Spinal cord (tissue), 10 donors: ENCODE measurements at places on chromosomes 3 and 15. TPM values are rescaled to one million over a fixed set of nuclear protein-coding genes. Genes with fewer than 3 reads are reported as not detected.

The KCNMB3 gene
- polyA plus RNA-seq: 6.3 TPM

The FOXB1 gene
- polyA plus RNA-seq: 11.8 TPM

The NIT2 gene
- 48.0 TPM for polyA plus RNA-seq

The ROPN1B gene
- polyA plus RNA-seq: 1.8 TPM
